ENCODE measurements at places on chromosomes 3 and 15.

DNA sequence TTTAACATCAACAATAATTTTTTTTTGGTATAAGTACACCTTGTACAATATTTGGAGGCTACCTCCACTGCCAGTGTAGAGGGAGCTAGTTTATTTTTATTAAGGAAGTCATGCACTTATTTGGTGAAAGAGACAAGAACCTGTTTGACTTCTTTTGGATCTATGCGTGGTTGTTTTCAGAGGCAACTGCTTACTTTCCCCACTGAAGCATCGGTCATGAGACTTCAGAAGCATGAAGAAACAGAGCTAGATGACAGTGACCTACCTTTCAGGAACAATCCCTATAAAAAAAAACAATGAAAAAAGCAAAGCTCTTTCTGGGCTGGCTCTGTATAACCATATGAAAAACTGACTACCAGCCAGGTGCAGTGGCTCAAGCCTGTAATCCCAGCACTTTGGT is 20.0 kb upstream of the ZNF148 start:
- no peak overlapping the region for H3K4me3 ChIP-seq
- H3K4me1 ChIP-seq = no peaks in the 10 kb centered on the region
- H3K27me3 ChIP-seq = peaks cover 9% of the 10 kb centered on the region
- no peak for DNase-seq
- H3K36me3 ChIP-seq = no peaks in the 10 kb centered on the region
- H3K27ac ChIP-seq = no peak overlapping the region

DNA sequence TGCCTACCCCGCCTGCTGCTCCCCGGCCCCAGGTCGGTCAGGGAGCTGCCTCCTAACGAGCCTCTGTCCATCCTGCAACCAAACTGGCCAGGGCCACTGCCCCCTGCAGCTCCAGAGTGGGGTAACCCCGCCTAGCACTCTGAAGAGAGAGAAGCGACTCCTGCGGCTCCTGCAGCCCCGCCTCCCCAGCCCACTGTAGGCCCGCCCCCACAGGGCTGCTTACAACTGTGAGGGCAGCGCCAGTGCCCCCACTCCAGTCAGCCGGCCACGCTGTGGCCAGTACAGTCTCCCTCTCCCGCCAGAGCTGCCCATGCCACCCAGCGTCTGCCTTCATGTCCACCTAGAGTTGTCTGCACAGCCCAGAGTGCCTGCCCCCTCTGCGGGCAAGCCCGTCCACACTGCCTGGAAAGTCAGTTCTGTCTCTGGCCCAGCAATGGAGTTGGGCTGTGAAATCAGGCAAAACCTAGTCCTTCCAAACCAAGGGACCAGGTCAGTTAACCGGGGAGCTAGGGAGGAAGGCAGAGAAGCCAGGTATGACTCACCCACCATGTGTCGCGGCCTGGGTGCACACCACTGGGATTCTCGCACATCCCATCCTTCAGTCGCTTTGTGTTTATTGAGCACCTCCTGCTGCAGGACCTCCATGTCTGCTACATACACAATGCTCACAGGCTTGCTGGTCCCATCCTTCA is 2.4 kb downstream of the UCN2 start:
- H3K36me3 ChIP-seq = no peaks in the 10 kb centered on the region
- no peak overlapping the region for H3K4me3 ChIP-seq
- H3K27me3 ChIP-seq = no peaks in the 10 kb centered on the region
- peaks cover 30% of the 10 kb centered on the region for H3K4me1 ChIP-seq

DNA sequence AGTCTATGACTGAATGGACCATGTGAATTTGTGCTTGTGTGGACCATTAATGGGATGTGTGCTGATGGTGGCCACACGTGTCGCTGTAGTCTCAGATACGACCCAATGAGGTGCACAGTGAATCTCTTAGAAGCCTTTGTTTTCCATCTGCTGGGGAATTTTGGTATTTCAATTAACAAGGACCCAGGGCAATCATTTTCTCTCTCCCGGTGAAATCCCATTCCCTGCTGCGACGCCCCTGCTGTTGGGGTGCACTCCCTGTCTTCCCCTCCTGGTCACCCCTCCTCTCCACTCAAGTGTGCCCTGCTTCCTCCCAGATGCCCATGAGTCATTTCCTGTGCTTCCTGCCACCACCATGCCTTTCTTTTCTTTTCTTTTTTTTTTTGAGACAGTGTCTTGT is 32.7 kb downstream of the EBLN2 start:
- peaks cover 11% of the 10 kb centered on the region for H3K4me1 ChIP-seq
- peaks cover 16% of the 10 kb centered on the region for H3K27me3 ChIP-seq
- no peak overlapping the region for H3K4me3 ChIP-seq
- H3K27ac ChIP-seq = no peak overlapping the region
- no peaks in the 10 kb centered on the region for H3K36me3 ChIP-seq
- no peak for DNase-seq

DNA sequence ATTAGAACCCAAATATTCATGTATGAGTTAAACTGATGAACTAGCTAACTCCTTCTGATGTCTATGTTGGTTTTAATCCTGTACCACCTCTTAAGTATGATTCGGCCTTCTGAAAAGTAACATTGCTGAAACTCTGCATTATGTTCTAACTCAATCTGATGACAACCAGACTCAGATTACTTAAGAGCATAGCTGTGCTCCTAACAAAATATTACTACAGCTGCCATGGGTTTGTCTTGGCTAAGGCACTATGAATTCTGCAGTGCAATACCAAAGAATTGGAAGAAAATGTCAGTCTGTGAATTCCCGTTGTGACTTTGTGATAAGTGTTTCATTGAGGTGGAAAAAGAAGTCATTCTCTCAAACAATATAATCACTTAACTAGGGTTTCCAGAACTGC is 224.4 kb downstream of the ZMAT3 start:
- H3K36me3 ChIP-seq = no peaks in the 10 kb centered on the region
- H3K4me3 ChIP-seq = no peak overlapping the region
- H3K27me3 ChIP-seq = peaks cover 2% of the 10 kb centered on the region

DNA sequence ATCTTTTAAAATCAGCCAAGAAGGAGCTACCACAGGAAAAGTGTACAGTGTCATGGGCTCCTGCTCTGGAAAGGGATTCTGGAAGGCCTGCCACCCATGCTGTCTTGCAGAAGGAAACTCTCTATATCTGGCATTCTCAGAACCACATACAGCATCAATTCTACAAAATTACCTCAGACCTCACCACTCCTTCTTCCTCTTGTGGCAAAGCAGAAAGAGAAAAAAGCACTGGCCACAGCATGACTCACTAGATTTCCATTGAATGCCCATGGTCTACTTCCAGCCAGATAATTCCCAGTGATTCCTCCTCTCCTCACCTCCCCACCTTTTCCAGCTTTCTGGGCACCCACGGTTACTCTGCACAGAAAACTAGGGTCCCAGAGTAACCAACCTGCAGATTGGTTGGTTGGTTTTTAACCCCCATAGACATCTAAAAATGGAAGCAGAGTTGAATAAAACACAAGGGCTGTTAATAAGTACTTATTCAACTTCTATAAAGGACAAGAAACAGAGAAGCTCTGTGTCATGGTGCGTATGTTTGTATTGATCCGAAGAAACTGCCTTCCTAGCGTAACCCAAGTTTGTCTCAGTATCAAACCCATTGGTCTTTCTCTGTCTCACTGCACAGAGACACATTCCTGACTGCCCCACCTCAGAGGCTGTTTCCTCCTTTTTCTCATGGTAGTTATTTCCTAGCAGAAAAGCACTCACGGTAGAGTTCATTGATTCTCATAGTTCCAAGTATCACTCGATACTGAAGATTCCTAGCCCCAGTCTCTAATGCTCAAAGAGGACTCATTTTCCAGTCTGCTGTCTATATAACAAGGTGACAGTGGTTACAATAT is 67.7 kb downstream of the LDHAL6B start:
- H3K4me1 ChIP-seq = peaks cover 43% of the 10 kb centered on the region
- peaks cover 16% of the 10 kb centered on the region for H3K36me3 ChIP-seq
- peak overlapping the region; percentile 57 for H3K27ac ChIP-seq
- H3K27me3 ChIP-seq = no peaks in the 10 kb centered on the region
- no peak overlapping the region for H3K4me3 ChIP-seq

- H3K4me1 ChIP-seq = no peaks in the 10 kb centered on the region
- H3K27me3 ChIP-seq = no peaks in the 10 kb centered on the region
- H3K27ac ChIP-seq = no peak overlapping the region
Observed at GRCh38 chr3:36058404-36059030, 321.8 kb upstream of the STAC start.

- no peak overlapping the region for H3K4me3 ChIP-seq
- DNase-seq = no peak
- H3K36me3 ChIP-seq = peaks cover 3% of the 10 kb centered on the region
- H3K27ac ChIP-seq = no peak overlapping the region
- H3K4me1 ChIP-seq = peaks cover 17% of the 10 kb centered on the region
- no peaks in the 10 kb centered on the region for H3K27me3 ChIP-seq
Observed at GRCh38 chr3:27630885-27631284, 91.2 kb downstream of the EOMES start.

GRCh38 chr3:44899683-44900367 is 25.4 kb downstream of the TGM4 start:
- H3K4me3 ChIP-seq = no peak overlapping the region
- H3K36me3 ChIP-seq = no peaks in the 10 kb centered on the region
- DNase-seq = no peak
- H3K27me3 ChIP-seq = peaks cover 13% of the 10 kb centered on the region
- no peak overlapping the region for H3K27ac ChIP-seq

- DNase-seq = no peak
- H3K4me3 ChIP-seq = no peak overlapping the region
- no peak overlapping the region for H3K27ac ChIP-seq
- no peaks in the 10 kb centered on the region for H3K36me3 ChIP-seq
Observed at GRCh38 chr3:123621186-123621849, 36.5 kb upstream of the HACD2 start.

DNA sequence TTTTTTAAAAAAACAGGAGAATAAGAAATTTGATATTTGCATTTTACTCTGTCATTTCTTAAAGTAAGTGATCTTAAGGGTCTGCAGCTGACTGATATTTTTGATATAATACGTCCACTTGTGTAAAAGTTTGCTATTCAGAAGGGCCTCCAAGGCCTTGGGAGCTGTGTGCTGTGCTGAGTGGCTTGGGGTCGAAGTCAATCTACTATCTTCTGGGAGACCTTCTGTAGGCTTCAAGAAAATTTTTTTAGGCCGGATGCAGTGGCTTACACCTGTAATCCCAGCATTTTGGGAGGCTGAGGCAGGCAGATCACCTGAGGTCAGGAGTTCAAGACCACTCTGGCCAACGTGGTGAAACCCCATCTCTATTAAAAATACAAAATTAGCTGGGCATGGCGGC is 26.3 kb downstream of the THSD4 start:
- no peaks in the 10 kb centered on the region for H3K36me3 ChIP-seq
- no peak overlapping the region for H3K4me3 ChIP-seq
- no peaks in the 10 kb centered on the region for H3K4me1 ChIP-seq
- no peak for DNase-seq

DNA sequence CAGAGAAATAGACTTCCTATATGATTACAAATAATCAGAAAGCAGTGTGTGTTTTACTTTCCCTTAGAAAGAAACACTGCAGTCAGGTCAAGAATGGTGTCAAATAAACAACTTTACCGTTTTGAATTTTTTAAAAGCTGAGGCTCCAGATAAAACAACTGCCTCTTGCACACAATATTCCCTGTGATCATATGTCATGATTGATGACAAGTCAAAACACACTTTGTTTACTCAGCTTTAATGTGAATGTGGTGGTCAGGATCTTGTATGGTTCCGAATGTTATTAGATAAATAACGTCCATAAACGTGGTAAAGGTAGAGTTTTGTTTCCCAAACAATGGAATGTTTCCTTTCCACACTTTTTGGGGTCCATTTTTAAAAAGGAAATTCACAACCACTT is 428.4 kb upstream of the MDFIC2 start:
- DNase-seq = no peak
- H3K27me3 ChIP-seq = peaks cover 2% of the 10 kb centered on the region
- no peak overlapping the region for H3K27ac ChIP-seq
- peaks cover 3% of the 10 kb centered on the region for H3K4me1 ChIP-seq

GRCh38 chr3:52733256-52733891 is 27.5 kb downstream of the SPCS1 start:
- DNase-seq = no peak
- no peaks in the 10 kb centered on the region for H3K27me3 ChIP-seq
- H3K36me3 ChIP-seq = peaks cover 78% of the 10 kb centered on the region
- peaks cover 6% of the 10 kb centered on the region for H3K4me1 ChIP-seq

DNA sequence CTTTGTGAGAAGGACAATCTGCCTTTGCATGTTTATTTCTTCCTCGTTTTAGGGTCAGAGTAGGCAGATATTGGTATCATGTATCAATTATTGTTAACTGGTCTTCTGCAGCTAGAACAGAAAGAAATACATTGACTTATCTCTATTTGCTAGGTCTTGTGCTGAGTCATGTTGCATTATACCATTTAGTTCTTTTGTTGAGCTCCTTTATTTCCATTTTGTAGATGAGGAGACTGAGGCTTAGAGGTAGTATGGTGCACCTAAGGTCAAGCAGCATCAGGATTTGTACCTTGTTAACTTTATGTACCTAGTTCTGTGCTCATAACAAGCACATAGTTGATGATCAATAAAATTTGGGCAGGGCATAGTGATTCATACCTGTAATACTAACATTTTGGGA is 182.6 kb downstream of the ITPR1 start:
- no peak overlapping the region for H3K27ac ChIP-seq
- peaks cover 92% of the 10 kb centered on the region for H3K36me3 ChIP-seq
- no peaks in the 10 kb centered on the region for H3K4me1 ChIP-seq
- DNase-seq = no peak
- no peak overlapping the region for H3K4me3 ChIP-seq

DNA sequence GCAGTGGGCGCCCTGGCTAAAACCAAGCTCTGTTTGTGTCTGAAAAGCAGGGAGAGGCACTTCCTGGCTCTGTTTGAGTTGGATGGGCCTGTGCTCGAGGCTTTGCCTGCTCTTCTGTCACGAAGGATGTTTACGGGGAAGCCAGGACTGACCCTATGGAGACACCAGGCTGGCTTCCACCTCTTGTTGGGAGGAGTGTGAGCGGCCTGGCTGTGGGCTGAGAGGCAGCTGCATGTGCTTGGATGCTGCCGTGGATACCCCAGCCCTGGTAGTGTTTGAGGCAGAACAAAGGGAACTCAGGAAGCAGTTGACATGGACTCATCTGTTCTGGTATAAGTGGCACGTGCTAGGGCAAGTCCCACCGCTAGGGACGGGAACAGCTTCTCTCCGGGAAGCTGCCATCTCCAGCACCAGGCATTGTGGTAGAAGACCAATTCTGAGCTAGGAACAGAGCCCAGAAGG is 17.6 kb upstream of the SLC41A3 start:
- no peak overlapping the region for H3K4me3 ChIP-seq
- no peak for DNase-seq
- no peaks in the 10 kb centered on the region for H3K4me1 ChIP-seq
- H3K27me3 ChIP-seq = no peaks in the 10 kb centered on the region
- no peak overlapping the region for H3K27ac ChIP-seq

- no peaks in the 10 kb centered on the region for H3K36me3 ChIP-seq
- no peaks in the 10 kb centered on the region for H3K27me3 ChIP-seq
- no peak for DNase-seq
- no peaks in the 10 kb centered on the region for H3K4me1 ChIP-seq
- H3K4me3 ChIP-seq = no peak overlapping the region
Observed at GRCh38 chr3:142281474-142281873, 56.1 kb upstream of the GK5 start.

GRCh38 chr3:148682997-148683396 is 14.7 kb upstream of the AGTR1 start:
- H3K4me3 ChIP-seq = no peak overlapping the region
- no peak overlapping the region for H3K27ac ChIP-seq
- no peak for DNase-seq
- H3K36me3 ChIP-seq = no peaks in the 10 kb centered on the region

Measured in activated B cell treated with CpG ODN at 0.5 μM for 24 hours (primary cell).